ENCODE measurements at places on chromosomes 5 and 9.

DNA sequence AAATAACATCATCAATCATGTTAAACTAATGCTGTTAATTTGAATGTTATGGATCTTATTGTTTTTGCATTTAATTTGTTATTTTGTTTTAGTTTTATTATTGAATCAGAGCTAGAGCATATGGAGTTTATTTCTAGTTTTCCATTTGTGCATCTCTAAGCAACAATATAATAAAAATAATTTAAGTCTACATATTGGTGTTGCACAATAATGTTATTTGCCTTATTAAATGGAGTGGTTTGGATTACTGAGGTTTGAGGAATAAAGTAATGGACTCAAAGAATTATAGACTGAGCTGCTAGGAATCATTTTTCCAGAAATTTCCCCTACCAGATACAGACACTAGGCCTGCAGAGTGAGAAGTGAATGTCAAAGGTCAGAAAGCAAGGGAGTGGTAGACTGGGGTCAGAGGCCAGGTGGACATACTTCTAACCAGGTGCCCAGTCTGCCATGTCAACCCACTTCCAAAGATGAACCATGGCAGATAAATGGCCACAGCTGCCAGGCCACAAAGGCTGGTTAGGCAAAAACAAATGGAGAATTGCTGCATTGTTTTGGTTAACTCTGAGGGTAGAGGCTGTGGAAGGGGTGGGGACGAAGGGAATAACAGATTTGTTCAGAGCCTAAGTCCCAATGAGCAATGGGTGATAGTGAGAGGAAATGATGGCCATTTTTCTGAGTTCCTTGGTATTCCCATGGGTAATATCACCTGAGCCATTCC, 113.1 kb downstream of the FBXL7 start:
- DNase-seq, result no peak

GRCh38 chr9:130701059-130702022, 7.8 kb downstream of the EXOSC2 start:
- DNase-seq, result peak; percentile 64

DNA sequence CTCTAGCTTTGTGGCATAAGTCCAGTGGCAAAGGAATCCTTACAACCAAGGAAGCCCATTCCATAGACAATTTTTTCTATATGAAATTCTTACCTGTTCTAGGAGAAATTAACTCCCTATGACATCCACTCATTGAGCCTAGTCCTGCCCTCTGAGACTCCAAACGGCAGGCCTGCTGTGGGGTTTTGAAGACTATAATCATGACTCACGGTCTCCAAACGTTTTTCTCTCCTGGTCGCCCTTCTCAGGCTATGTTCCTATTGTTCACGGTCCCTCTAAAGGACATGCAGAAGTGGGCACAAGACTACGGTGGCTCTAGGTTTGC, 611 bp downstream of the EXOSC3 start:
- DNase-seq, result no peak

- no peak for DNase-seq
Measured at GRCh38 chr5:129899454-129899853, 4.8 kb upstream of the CHSY3 start.

DNA sequence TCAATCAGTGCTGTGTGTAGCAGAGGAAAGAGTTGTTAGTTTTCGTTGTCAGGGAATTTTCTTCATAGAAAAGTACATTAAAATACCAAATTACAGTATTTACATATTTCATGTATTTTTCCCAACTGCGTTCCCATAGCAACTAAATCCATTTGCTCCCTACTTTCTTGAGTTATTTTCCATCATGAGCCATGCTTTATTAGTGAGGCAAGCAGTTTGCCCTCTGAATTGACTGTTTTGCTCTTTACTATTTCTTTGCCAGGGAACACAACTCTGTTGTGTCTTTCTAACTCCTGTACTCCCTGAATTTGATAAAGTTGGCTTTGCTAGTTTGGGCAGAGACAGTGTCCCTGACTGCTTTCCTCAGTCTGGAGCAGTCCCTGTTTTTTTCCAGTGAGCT, 276.2 kb upstream of the SLC30A5 start:
- no peak for DNase-seq

- DNase-seq, result no peak
Measured at GRCh38 chr9:73962792-73963191, 534.3 kb upstream of the RORB start.

DNA sequence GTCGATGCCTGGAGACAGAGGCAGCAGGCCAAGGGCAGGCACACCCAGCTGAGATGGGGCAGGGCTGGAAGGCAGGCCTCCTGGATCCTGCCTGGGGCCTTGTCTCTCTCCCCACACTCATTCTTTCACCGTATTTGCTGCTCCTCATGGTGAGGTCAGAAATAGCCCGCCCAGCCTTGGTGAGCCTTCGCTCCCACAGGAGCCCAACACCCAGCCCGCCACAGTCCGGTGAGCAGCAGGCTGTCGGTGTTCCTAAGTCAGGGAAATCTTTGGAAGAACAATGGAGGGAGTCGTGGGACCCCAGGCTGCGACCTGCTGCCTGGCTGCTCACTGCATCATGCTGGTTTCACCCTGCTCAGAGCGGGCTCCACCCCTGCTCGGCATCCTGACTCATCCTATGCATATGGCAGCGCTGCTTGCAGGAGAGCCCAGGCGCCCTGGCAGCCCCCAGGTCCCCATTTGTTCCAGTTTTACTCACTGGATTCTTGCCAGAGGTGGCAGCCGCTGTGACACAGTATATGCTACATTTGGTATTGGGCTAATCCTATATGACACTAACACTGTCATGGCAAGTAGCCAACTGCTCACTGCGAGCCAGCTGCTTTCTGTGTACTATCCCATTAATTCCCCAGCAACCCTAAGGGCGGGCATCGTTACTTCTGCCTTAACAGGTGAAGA, 53.2 kb upstream of the NCS1 start:
- no peak for DNase-seq

DNA sequence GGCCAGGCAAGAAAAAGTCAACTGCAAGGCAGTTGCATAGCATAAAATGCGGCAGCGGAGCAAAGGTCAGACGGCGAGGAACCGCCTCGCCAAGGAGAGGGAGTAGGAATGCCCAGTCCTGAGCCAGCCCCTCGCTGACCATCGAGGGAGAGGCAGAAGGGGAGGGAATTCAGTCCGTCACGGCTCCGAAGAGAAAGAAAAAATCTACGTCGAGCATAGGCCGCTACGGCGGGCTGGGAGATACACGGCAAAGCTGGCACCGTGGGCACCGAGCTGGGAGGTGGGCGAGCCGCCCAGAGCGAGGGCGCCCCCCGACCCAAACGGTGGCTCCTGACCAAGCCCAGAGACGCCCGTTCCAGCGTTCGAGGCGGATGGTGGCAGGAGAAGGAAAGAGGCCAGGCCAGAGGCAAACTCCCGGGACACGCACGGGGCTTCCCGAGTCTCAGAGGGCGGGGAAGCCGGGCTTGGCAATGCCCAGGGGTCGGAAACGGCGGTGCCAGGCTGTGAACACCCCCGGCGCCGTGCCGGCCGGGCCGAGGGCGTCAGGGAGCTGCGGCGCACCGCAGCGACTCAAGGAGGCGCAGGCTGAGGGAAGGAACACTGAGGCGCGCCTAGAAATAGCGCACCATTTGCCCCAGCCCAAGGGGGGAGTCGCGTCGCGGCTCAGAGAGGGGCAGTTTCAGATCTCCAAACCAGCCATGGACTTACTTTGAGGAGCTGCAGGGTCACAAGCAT, 518 bp downstream of the SPRY4 start:
- no peak for DNase-seq

DNA sequence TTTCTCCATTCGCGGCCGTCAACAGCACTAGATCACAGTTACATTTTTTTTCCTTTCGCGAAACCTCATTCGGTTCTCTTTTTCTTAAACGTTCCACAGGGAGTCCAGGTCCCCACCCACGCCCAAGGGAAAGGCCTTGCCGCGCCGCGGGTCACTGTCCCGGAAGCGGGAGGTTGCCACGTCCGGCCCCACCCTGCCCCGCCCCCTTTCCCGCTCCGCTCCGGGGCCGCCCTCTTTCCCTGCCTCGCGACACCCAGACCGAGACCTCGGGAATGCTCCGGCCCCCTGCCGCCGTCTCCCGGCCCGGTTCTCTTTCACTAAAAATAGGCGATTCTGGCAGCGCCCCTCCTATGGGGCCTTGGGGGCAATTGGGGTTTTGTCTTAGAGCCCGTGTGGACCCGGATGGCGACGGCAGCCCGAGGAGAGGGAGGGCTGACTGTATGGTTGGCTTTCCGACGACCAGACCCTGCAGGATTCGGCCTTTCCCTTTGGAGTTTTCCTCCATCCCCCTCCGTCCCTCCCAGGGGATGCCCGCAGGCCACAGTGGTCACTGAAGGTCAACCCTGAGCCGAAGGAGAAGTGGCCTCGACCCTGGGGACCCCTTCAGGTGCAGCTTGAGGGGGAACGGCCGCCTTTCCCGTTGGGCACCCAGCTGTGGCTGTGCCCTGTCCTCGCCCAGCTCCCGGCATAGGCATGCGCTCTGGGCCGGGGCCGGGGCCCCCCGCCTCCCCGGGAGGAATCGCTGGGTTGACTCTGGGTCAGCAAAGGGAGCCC, 2.8 kb upstream of the RACK1 start:
- DNase-seq, result peak; percentile 67

DNA sequence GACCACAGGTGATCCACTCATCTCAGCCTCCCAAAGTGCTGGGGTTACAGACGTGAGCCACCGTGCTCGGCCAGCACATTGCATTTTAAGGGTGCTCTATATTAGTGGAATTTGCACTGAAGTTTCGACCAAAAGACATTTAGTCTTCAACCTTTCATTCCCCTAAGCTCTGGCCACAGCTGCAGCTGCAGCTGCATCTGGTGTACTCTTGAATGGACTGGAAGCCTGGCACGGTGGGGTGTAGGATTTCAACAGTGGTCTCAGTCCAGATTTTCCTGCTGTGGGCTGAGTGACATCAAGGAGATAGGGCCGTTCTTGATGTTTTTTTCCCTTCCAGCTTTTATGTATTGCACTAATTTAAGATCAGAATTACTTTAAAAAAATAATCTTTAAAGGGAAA, 255.2 kb downstream of the PDZD2 start:
- no peak for DNase-seq

DNA sequence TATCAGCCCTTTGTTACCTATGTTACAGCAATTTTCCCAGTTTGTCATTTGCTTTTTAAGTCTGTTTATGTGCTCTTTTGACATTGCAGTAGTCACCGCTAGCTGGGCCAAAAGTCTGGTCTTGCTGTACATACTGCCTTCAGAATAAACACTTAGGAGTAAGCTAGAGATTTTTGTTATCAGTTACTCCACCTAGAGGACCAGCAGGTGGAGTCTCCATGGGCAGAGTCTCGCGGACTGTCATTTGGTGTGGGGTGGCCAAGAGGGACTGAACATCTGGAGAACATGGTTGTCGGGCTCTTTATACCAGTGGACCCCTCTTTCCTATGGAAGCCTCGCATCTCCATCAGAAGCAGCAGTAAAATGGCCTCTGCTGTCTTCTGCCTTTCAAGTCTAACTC, 10.8 kb upstream of the MGAT1 start:
- DNase-seq, result no peak

DNA sequence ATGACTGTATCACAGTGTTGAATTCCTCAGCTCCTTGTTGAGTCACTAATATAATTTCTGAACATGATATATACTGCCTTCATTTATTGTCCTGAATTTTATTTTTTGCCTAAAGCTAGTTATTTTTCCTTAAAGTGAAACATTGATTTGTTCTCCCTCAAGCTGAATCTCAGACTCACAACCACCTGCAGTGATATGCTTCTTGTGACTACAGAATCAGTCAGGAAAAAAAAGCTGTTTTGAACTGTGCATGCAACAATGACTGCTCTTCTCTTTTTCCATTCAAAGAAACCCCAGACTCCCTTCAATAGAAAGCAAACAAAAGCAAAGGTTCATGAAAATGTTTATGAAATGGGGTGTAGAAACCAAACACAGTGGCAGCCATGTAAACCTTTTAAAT, 470.2 kb upstream of the CHD1 start:
- no peak for DNase-seq

- no peak for DNase-seq
Measured at GRCh38 chr9:127912882-127913281, 4.0 kb downstream of the ST6GALNAC4 start.

DNA sequence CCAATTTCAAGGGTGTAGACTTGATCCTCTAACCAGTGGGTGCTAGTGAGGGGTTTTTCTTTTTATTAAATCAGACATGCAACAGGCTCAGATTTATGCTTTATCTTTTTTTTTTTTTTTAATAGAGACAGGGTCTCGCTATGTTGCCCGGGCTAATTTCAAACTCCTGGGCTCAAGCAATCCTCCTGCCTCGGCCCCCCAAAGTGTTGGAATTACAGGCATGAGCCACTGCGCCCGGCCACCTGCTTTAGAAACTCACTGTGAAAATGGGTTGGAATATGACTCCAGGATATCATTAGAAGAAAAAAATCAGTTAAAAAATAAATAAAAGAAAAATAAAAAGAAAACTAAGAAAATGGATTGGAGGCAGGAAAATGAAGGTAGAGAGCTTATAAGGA, 50.7 kb downstream of the STOM start:
- DNase-seq, result no peak

GRCh38 chr9:28215536-28216299, 642.4 kb upstream of the C9orf72 start:
- DNase-seq, result no peak

- no peak for DNase-seq
Measured at GRCh38 chr5:163908253-163908652, 402.8 kb downstream of the MAT2B start.

DNA sequence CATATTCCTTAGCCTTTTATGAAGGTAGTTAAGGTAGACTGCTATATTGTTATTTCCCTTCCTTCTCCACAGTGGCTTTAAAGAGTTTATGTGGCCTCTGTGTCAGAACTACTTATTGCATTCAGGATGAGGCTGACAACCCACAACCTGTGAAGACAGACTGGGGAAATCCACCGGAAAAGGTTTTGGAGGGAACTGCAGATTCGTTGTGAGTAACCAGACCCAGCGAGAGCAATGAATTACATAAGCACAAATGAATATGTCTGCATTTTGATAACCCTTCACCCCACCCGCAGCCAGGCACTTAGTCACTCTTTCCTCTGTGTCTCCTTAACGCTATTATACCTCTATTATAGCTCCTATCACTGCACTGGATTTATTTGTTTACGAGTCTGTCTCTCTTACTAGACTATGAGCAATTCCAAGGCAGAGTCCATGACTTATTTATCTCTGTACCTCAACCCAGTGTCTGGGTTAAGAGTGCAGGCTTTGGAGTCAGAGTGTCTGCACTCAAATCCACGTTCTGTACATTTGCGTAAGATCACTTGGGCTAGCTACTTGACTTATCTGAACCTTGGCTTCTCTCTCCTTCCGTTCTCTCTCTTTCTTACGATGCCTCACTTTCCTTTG, 19.2 kb downstream of the KCTD16 start:
- DNase-seq, result no peak

DNA sequence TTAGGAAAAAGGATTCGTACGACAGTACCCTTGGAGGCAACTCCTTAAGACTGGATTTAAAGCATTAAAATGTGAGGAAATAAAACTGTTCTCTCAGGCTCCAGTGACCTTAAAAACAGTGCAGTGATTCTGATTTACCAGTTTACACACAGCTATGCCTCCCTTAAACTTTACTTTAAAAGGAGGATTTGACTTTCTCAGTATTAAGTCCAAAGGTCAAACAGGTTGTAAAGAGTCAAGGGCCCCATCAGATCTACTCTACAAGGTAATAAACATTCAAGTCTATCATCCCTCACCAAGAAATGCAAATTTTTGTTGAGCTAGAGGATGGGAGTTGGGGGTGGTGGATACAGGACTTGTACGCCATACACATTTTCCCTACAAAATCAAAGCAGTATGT, 75.2 kb downstream of the ELAVL2 start:
- DNase-seq, result no peak
